ENCODE measurements at places on chromosomes 6 and 20.

GRCh38 chr20:38342713-38343310, 3.5 kb upstream of the LBP start:
- no peak for DNase-seq

DNA sequence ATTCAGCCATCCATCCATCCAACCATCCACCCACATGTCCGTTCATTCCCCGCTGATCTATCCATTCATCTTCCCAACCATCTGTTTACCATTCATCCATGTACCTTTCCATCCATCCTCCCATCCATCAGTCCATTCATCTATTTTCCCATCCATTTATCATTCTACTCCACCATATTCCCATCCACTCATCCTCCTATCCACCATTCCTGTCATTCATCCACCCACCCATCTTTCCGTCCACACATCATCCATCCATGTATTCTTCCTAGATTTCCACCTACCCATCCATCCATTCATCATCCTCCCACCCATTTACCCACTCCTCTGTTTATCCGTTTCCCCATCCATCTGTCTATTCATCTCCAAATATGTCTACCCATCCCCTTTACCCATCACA, 6.8 kb downstream of the BPIFB6 start:
- DNase-seq, result no peak

DNA sequence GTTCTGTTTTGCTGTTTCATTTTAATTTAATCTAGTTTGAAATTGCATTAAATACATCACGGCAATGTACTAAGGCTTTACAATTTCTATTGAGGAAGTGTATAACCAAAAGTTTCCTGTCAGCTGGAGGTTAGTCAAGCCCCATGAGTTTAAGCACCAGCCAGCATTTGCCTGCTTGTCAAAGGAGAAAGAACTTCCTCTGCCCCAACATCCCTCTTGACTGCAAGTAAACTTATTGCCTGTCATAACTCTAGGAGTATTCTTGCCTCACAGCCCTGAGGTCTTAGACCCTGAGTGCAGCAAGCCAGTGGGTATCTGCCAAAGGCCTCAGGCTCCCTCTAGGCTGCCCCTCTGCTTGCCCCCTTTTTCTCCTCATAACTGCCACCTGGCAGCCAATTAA, 106.7 kb upstream of the INSM1 start:
- no peak for DNase-seq

GRCh38 chr6:30158475-30159040, 2.5 kb downstream of the TRIM10 start:
- DNase-seq, result no peak

GRCh38 chr6:75609639-75610590, 8.2 kb downstream of the SENP6 start:
- DNase-seq, result no peak

DNA sequence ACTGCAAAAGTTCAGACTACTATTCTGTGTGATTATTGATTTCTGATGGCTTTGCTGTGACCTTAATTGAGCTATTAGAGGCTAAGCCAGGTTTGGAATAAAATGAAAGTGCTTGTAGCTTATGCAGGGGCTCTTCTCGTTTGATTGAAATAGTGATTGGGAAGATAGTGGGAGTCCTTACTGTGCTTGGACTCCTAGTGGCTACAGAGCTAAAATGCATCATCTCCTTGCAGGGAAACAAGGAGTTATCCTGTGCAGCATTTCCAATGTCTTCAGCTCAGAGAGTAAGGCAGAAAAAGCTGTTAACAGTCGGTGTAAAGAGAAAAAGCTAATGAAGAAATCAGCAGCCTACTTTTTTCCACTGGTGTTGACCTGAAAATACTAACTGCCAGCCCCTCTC, 173.5 kb downstream of the SLC35F1 start:
- no peak for DNase-seq

- no peak for DNase-seq
Measured at GRCh38 chr6:41917528-41917927, 3.4 kb downstream of the MED20 start.

DNA sequence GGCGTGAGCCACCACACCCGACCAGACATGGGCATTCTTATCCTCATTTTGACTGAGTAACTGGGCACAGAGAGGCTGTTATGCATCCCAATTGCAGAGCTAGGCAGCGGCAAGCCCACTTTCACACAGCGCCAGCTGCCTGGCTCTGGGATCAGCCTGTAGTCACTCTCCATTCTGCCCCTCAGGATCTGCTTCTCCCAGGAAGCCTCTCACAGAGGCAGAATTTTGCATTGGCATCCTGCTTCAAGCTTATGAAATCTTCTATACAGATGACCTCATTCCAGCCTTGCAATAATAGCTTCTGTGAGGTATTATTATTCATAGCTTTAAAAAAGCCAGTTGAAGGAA, 37.0 kb upstream of the IER3 start:
- DNase-seq, result no peak

All from effector CD8-positive, alpha-beta T cell (primary cell).